Muscle of leg (tissue), 16 donors: ENCODE measurements at places on chromosomes 3 and 15.

- DNase-seq, result no peak
These were observed 148.9 kb upstream of the TBC1D5 start for GRCh38 chr3:17891139-17891856.

GRCh38 chr3:104696470-104696869, 670.2 kb upstream of the ALCAM start:
- DNase-seq, result no peak

DNA sequence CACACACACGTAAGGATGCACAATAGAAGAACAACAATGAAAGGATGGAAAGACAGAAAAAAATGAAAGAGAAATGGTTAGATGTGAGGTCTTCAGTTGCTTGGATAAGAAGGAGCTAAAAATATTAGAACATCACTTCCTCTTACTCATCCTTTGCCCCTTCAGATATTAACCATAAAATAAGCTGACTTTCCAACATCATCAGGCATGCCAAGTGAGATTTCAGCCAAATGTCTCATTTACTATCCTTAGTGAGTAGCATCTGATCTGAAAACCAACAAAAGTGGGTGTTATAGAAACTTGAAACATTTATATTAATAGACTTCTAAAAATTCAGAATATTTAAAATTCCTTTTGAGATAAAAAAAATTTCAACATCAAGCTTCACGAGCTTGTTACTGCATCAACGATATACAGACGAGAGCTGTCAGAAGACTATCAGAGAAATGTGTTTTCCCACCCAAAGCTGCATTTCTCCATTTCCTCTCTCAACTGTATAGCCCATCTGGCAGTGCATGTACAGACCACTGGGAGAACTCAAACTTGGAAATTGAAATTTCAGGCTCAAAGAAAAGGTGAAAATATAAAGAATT, 25.4 kb upstream of the LSAMP start:
- no peak for DNase-seq

DNA sequence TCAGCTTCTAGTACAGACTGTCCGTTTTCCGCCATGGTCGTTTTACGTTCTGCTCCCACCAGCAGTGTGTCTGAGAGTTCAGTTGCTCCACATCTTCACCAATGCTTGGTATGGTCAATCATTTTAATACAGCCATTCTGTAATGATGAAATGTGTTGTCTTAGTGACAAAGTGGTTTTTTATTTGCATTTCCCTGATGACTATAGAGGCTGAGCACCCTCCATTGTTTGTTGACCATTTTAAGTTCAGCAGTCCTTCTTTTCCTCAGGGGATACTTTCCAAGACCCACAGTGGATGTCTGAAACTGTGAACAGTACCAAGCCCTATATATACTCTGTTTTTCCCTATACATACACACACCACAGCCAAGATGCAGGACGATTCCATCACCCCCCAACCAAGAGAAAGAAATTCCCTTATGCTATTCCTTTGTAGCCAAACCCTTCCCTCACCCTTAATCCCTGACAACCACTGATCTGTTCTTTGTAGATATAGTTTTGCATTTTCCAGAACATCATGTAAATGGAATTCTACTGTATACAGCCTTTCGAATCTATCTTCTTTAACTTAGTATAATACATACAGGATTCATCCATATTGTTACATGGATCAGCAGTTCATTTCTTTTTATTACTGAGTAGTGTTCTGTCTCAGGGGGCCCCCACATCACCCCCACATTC, 55.9 kb downstream of the C3orf20 start:
- DNase-seq, result no peak

- no peak for DNase-seq
These were observed 728.2 kb upstream of the NECTIN3 start for GRCh38 chr3:110343376-110343775.

GRCh38 chr3:46183330-46183729, 24.8 kb downstream of the CCR1 start:
- DNase-seq, result peak; percentile 38

DNA sequence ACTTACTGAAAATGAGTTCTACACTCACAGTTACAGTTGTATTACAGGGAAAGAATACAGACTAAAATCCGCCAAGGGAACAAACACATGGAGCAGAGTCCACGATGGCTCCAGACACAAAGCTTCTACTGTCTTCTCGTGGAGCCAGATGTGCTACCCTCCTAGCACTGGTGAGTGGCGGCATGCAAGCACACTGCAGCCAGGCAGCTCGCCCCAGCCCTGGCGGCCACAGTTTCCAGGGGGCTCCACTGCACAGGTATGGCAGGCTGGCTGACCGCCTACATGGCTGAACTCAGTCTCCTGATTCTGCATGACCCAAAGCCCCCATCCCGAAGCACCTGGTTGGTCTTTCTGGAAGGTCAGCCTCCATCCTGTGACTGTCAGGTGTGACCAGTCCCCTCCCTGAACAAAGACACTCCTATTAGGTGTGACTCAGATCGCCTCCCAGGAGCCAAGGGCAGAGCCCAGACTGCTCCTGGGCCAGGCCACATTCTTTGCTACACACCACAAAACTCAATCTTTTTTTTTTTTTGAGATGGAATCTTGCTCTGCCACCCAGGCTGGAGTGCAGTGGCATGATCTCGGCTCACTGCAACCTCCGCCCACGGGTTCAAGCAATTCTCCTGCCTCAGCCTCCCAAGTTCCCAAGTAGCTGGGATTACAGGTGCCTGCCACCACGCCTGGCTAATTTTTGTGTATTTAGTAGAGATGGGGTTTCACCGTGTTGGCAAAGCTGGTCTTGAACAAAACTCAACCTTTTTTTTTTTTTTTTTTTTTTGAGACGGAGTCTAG, 51.5 kb downstream of the CFAP92 start:
- no peak for DNase-seq

DNA sequence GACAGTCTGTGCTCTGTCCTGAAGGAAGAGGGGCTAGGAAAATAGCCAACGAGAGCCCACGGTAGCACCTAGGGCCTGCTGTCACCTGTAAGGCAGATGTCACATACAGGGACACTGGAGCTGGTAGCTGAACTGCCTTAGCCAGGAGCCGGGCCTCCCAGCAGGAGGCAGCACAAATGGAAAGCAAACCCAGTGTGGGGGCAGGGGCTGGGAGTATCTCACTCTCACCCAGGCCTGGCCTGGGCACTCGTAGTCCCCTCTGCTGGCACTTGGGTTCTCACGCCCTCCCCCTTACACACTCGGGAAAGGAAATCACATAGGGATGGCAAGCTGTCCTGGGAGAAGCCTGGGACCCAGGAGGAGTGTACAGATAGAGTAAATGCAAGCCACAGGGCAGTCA, 173.1 kb upstream of the CHRNA7 start:
- DNase-seq, result no peak

DNA sequence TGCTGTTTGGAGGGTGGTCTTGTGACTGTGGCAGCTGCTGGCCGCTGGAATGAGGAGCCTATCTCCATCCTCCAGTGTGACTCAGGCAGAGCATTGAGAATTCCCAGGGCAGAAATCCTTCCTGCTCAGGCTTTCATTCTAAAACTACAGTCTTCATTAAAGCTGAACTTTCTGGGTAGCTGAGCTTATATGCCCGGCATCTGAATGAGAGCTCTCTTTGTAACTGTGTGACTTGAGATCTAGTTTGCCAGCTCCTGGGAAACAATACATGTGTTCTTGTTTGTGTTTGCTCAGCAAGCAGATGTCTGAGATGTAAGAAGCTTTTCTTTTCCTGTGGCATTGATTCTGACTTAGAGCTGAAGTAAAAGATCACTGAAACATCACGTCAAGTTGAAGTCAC, 22.4 kb downstream of the RLBP1 start:
- DNase-seq, result peak; percentile 39

GRCh38 chr3:188975600-188976314, 196.0 kb upstream of the TPRG1 start:
- no peak for DNase-seq
